Heart right ventricle (tissue), 16 donors: ENCODE measurements at places on chromosomes 11 and 22. TPM values are rescaled to one million over a fixed set of nuclear protein-coding genes. Genes with fewer than 3 reads are reported as not detected.

GRCh38 chr22:37214731-37215030 lies 2.4 kb upstream of the SSTR3 start:
- no peak for DNase-seq

GRCh38 chr11:34176751-34177209 lies 71.4 kb downstream of the NAT10 start:
- DNase-seq, result no peak

- no peak for DNase-seq
Measured at GRCh38 chr11:132367293-132367692, 996.9 kb downstream of the NTM start.

- no peak for DNase-seq
Measured at GRCh38 chr11:124762624-124763155, 600 bp upstream of the ESAM start.

DNA sequence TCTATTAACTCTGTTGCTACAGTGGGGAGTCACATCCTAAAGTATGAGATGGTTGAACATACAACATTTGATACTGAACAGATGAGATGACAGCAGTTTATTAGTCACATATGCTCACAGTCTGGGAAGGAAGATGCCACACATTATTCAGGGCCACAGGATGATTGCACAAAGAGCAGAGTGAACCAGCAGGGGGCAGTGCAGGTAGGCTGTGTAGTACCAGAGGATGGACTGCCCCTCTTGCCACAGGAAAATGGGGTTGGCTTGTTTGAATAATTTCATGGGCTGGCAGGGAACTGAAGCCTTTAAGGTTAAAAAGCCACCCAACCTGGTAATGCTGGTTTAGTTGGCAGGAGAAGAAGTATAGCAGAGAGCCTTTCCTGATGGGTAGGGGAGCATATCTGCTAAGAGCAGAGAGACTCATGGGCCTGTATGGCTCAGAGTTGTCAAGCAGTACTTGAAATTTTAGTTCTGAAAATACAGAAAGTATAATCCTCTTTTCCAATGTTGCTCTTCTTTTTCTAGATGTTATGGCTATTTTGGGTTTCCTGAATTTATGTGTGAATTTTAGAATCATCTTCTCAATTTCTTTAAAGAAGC lies 180.4 kb upstream of the B3GAT1 start:
- DNase-seq, result no peak

GRCh38 chr11:17610085-17610894 lies 63.2 kb downstream of the OTOG start:
- no peak for DNase-seq

DNA sequence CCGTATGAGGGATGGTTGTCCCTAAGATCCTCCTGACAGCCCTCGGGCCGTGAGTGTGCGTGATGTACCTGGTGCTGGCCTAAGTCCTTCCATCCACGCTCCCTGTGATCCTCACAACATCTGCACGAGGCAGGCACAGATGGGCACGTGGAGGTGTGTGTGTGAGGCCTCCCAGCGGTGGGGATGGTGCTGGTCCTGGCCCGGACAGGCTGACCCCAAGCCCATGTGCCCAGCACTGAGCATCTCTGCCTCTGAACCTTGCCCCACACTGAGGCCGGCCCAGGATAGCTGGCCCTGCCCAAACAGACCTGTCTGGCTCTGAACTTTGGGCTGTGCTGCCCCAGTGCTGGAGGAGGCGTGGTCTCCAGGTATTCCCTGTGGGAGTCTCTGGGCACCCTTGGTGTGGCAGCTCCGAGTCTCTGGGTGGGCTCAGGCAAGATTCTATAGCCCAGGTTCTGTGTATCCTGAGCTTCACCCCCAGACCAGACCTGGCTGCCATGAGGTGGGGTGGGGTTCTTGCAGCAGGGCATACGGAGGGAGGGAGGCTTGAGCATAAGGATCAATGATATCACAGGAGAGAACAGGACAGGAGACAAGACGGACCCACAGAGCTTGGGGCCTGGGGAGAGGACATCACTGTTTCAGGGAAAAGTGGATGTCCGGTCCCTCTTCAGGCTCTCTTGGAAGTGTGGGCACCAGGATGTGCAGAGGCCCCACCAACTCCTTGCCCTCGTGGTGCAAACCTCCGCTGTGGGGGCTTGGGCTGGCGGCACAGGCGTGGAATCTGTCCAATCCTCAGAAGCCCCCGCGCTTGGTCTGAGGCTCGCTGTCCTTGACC lies 881.8 kb downstream of the BRD1 start:
- no peak for DNase-seq

GRCh38 chr11:110147962-110148709 lies 54.9 kb downstream of the ZC3H12C start:
- DNase-seq, result no peak

- DNase-seq, result no peak
Measured at GRCh38 chr11:98955551-98955950, 65.2 kb upstream of the CNTN5 start.

DNA sequence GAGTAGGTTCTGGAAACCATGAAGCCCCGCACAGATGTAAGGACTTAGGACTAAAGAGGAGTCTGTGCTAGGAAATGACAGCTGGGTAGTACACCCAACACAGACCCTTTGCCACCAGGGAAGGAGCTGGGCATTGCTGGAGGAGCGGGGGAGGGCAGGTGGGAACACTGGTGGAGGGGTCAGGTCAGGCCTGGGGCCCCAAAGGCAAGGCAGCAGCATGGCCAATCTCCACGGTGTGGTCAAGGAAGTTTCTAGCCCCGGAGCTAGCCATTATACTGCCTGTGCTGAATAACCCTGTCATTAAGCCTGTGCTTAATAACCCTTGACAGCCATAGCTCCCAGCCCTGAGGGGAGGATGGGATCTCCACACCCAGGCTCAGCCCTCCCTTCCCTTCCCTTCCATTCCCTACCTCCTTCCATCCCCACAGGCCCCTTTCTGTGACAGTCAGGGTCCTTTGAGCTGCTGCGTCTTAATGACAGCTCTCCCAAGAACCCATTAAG lies 2.1 kb downstream of the TMPRSS4 start:
- DNase-seq, result no peak

- DNase-seq, result no peak
Measured at GRCh38 chr11:128497061-128497775, 90.1 kb downstream of the ETS1 start.

DNA sequence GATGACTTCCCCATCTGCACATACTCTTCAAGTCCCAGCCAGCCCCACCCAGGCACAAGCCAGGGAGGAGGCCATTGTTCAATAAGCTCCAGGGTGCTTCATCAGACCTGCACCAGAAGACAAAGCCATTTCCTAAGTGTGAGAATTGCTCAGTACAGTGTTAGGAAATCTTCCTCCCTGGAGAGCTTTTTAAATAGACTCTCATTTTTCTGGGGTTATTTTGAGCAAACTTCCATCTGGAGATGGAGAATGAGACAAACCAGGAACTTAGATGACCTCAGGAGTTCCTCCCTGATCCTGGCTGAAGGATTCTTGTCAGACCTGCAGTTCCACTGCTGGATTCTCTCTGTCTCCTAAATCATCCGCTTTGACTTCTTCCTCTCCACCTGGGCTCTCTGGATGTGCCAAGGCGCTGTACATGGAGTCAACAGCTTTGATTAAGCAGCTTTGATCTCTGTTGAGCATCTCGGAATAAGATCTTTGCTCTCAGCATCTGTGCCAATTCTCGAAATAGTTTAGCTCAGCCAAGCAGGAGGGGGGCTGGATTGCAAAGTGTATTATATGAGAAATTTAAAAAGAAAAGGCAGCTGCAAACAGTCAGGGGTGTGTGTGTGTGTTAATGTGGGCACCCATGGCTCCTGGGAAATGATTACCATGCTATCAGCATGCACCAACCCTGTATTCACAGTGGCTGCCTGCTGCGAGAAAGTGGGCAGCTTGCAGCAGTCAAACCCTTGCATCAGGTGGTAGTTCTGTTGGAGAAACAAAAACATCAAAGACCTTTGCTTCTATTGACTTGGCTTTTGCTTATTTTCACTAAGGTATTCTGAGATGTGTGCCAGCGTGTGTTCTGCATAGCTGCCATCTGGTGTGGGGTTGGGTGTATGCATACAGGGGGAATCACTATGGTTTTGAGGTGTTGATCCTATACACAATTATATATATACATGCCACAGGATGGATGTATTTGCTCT lies 70.2 kb upstream of the NAV2 start:
- no peak for DNase-seq

- DNase-seq, result no peak
Measured at GRCh38 chr11:32062540-32062939, 28.3 kb upstream of the RCN1 start.

DNA sequence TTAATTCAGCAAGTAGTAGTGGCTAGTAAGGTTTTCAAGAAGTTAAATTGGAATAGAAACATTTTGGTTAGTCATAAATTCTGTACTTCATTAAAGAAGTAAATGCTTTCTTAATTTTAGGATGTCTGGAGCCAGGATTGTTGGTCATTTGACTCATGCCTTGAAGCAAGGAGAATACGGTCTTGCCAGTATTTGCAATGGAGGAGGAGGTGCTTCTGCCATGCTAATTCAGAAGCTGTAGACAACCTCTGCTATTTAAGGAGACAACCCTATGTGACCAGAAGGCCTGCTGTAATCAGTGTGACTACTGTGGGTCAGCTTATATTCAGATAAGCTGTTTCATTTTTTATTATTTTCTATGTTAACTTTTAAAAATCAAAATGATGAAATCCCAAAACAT lies 25.8 kb downstream of the ACAT1 start:
- DNase-seq, result no peak

DNA sequence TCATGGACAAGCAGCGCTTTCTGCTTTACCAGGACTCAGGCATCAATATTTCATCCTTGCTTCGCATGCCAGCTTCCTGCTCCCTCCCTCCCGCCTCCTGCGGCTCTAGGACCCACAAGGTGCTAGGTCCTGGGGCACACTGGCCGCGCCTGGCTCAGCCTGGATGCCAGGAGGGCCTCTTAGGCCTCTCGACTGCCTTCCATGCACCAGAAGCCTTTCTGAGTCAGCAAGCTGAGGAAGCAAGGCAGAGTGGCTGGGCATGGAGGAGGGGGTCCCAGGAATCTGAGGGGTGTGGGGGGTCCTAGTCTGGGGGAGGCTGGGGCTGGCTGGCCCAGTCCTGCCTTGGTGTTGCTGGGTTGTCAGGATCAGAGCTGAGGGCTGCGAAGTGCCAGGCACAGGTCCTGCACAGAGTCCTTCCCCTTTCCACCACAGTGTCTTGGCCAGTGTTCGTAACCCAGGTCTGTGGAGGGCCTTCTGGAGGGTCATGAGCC lies 61.0 kb upstream of the THY1 start:
- DNase-seq, result no peak

GRCh38 chr11:71338801-71339395 lies 86.5 kb upstream of the SHANK2 start:
- no peak for DNase-seq

DNA sequence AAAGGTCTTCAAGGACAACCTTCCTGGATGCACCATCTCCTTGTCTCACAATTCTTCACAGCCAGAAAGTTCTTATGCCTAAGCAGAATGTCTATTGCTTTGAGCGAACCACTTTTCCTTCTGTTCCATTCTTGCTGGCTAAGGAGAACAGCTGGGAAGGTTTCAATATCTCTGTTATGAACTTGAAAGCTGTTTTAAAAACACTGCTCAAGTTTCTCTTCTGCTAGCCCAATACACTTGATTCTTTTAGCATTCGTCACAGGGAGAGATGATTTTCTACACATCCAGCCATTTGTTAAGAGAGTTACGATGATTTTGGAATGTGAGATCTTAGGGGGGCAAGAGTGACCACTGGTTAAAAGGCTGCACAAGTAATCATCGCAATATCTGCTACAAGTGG lies 249.3 kb downstream of the KIRREL3 start:
- DNase-seq, result no peak

- DNase-seq, result no peak
Measured at GRCh38 chr22:43127166-43127908, 15.9 kb downstream of the MCAT start.

Gene CDC45
- 0.54 TPM for polyA plus RNA-seq

Gene PRG3
- not detected for polyA plus RNA-seq

Gene ACR
- 0.66 TPM for polyA plus RNA-seq

Gene CST6
- 2.6 TPM for polyA plus RNA-seq

Gene CPSF7
- 43.8 TPM for polyA plus RNA-seq

Gene KDM4E
- not detected for polyA plus RNA-seq

Gene LMNTD2
- 0.41 TPM for polyA plus RNA-seq

Gene CADM1
- polyA plus RNA-seq, result 14.8 TPM

Gene ZNF70
- 1.2 TPM for polyA plus RNA-seq

Gene MMP8
- polyA plus RNA-seq, result 0.13 TPM

Gene TMEM45B
- not detected for polyA plus RNA-seq
